ENCODE measurements at places on chromosomes 3 and 15.

DNA sequence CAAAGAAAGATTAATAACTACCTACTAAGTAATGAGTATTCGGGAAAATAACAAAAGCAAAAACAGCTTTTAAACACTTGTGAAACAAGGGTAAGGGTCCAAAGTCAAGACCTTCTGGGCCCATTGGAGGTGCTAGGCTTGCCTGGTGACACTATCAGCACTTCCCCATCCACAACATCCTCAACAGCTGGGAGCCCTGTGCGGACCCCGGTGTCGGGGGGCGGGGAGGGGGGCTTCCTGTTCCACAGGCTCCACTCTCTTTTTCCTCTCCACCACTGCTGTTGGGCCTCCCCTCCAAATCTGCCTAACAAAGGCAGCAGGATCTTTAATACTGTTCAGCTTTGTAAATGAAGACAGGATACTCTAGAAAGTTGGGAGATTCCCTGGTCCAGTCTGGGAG, 21.6 kb downstream of the NGRN start:
- DNase-seq, result no peak

DNA sequence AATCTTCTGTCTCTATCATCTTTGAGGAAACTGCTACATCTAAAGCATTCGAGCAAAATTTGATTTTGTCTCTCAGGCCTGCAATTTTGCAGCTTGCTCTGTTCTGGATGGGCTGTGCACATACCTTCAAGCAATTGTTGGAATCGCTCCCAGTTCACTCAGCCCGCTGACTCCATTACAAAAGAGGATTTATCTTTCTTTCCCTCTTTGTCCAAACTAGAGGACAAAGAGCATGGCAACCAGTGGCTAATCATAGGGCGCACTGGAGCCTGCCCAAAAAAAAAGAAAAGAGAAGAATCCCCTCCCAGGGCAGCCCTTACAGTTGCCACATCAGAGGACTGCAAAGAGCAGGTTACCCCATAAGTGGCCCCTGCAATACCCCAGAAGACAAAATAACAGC, 49.0 kb upstream of the DUT start:
- DNase-seq, result no peak

DNA sequence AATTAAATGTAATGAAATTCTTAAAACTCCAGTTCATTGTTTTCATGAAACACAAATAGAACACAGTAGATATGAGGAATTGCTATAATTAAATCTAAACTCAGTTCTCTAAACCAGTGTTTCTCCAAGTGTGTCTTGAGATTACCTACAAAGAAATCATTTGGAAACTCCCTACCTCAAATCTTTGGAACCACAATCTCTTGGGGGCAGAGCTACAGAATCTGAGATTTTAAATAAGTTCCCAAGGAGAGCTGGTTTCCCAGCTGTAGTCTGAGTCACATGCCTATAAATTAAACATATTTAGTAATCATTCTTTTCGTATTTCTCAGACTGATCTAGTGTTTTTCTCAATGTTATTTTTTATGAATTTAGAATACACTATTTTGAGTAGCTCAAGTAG, 17.0 kb upstream of the ACTC1 start:
- DNase-seq, result no peak

DNA sequence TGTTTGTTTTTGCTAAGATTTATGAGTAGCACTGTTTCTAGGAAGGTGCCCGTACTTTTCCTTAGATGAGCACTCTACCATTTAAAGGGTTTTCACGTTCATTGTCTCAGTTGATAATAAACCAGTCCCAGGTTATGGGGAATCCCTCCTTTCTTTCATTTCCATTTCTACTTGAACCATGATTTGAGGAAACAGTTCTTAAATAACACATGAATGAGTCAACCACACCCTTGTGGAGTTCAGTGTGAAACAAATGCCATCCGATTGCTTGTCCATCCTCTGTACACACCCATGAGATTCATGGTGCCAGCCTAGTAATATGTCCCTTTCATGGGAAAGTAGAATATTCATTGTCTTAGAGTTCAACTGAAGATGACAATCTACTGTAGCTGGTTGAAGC, 23.1 kb downstream of the CMTM8 start:
- DNase-seq, result no peak

- no peak for DNase-seq
These were observed 27.5 kb downstream of the MELTF start for GRCh38 chr3:197001972-197002700.

Data from DMS79 treated with DMSO at 0.1 percent for 48 hours (cell line).